B cell (primary cell): ENCODE measurements at places on chromosomes 5 and 9. TPM values are rescaled to one million over a fixed set of nuclear protein-coding genes. Genes with fewer than 3 reads are reported as not detected.

CDX1 gene
- polyA plus RNA-seq: not detected in 2 replicates

GRCh38 chr5:108295578-108296368 lies 86.1 kb downstream of the FBXL17 start:
- no peak for DNase-seq

CTNND2 gene
- not detected in 2 replicates for polyA plus RNA-seq

- DNase-seq: no peak
Measured at GRCh38 chr5:179605026-179605833, 18.2 kb downstream of the HNRNPH1 start.
